ENCODE measurements at places on chromosomes 2 and 18.
A peak's percentile ranks its signal among the peaks of the same experiment; 100 is the strongest.

- DNase-seq = no peak
Observed at GRCh38 chr2:119208791-119209203, 14.8 kb upstream of the STEAP3 start.

DNA sequence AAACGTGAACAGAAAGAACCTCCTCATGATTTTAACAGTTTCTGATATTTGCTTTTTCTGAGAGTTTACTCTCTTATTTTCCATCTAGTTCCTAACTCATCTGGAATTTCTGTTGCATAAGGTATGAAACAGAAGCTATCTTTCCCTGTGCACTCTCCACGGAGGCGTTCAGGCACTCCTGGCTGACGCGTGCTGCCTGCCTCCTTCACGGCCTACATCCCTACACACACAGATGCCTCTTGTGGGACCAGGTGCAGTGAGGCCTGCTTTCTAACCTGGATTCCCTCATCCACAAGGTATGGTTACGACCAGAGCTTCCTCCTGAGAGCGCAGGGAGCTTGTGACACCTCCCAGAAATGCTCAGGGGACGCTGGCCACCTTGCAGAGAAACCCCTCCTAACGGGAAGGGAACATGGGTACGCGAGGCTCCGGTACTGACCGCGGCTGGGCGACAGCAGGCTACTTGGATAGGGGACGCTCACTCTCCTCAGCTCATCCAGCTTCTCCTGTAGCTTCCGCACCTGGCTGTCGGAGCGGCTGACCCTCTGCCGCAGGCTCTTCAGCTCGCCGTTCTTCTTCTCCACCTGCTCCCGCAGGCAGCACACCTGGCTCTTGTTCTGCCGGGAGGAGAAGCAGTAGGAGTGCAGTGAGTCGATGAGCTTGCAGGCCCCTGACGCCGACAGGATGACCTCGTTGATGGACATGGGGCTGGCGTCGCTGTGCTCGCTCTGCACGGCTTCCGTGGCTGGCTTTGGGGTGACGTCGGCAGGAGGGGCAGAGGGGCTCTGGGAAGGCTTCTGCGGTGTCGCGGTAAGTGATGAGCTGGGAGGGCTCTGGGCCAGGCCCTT lies 4.3 kb downstream of the THAP4 start:
- DNase-seq = no peak

DNA sequence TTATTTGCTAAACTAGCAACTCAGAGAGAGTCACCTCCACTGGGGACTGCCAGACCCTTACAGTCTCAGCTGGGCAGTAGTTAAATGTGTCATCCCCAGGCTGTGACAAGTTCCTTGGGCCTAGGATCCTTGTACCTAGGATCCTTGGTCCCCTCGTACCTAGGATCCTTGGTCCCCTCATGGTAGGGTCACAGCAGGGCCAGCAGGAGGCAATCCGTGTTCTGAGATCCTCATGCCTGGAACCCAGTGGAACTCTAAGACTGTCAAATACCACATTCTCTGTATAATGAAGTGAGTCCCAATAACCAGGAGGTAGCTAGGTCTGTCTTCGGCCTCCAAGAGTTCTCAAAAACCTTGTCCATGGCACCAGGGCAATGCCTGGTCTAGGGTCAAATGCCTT lies 60.8 kb downstream of the LYPD6B start:
- DNase-seq = no peak

DNA sequence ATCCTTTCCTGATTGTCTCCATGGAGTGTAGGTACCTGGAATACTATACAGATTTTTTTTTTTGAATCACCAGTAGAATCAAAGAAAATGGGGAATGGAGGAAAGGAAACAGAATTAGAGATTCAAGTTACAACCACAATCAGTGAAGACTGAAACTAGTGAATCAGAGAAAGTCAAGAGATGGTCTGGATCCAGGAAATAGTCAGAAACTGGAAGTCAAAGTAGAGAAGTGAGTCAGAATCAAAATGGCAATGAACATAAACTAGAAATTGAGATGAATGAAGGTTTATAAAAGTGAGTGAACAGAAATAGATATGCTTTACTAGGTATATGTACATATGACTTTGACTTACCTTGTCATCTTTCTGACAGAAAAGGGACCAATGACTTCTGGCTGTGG lies 579.0 kb downstream of the PLCL1 start:
- no peak for DNase-seq

- peak; percentile 29 for DNase-seq
Observed at GRCh38 chr2:235390108-235390815, 103.6 kb upstream of the AGAP1 start.

DNA sequence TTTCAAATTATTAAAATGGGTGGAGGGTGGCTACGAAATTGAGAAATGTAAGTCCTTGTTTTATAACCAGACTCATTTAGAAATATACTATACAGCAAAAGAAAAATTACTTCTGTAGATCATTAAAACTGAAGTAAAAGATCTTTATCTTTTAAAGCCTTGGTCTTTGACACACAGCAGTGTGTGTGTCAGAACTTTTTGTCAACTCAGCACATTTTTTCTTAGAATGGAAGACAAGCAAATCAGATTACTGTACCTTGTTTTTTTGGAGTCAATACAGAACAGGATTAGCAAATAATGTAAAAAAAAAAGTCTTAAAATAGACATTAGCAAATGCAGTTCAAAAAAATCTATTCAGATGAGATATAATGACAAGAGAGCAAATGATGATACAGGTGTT lies 49.1 kb downstream of the C2orf76 start:
- DNase-seq = no peak

DNA sequence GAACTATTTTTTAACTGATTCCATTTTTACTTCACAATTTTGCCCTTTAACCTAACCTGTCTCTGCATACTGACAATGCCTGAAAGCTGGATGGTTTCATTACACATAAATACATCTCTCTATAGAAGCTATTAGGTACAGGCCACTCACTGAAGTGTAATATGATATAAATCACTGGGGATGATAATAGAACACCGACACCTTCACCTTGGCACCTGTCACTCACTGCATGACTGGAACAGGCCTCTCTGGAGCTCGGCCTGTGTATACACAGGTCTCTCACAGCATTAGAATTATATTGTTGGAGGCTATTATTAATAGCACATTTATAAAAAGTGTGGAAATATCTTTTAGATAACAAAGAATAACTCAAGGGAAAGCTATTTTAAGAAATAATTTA lies 138.2 kb downstream of the TMEM131 start:
- DNase-seq = no peak

DNA sequence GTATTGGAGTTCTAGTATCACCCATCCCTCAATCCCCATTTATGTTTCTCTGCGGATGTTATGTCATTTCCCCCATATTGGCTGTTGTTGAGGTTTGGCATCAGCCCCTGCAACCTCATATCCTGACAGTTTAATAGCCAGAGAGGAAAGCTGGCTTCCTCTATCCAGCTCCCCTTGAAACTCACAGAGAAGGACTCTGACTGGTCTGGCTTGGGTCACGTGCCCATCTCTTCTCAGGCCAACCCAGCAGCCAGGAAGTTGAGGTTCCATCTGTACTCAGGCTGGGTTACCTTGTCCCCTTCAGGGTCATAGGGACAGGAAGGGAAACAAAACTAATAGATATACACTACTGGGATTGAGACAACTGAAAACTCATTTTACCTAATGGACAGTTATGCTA lies 148.0 kb upstream of the SLC14A2 start:
- DNase-seq = no peak

GRCh38 chr2:33775306-33775705 lies 176.2 kb upstream of the FAM98A start:
- no peak for DNase-seq

Measured in CMK (cell line).